ENCODE measurements at places on chromosomes 11 and 22. TPM values are rescaled to one million over a fixed set of nuclear protein-coding genes. Genes with fewer than 3 reads are reported as not detected.

GRCh38 chr11:10387206-10388083 lies 67.6 kb upstream of the AMPD3 start:
- H3K27me3 ChIP-seq, result no peaks in the 10 kb centered on the region
- no peaks in the 10 kb centered on the region for H3K36me3 ChIP-seq
- no peaks in the 10 kb centered on the region for H3K4me1 ChIP-seq
- no peak overlapping the region for H3K27ac ChIP-seq
- no peak for DNase-seq

RAB36 gene
- 2.1 TPM for total RNA-seq

GRCh38 chr11:19196432-19196831 lies 5.4 kb downstream of the CSRP3 start:
- no peaks in the 10 kb centered on the region for H3K36me3 ChIP-seq
- no peak for DNase-seq
- H3K4me1 ChIP-seq, result no peaks in the 10 kb centered on the region
- H3K27me3 ChIP-seq, result no peaks in the 10 kb centered on the region

DNA sequence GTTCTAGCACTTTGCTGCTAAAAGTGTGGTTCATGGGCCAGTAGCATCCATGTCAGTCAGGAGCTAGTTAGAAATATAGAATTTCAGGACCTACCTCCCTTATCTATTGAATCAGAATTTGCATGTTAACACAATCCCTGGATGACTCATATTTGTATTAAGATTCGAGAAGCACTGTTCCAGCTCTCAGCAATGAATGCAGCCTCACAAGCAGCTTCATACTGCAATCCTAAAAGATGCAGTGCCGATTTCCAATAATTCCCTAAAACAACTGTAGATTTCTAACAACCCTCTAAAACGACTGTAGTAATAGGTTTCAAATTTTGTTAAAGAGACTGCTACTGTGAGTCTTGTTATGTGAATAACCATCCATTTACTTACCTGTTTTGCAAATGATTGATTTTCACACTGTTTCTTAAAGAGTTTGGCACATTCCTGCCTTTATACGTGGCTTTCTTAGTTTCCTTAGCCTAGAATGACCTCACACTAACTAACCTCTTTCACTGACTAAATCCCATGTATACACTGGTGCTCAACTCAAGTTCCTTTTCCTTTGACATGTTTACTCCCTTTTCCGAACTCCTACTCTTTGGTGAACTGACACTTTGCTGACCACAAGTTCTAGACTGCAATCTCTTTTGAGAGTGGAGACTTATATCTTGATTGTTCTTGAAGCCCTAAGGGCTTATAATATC lies 511.8 kb downstream of the METTL15 start:
- no peaks in the 10 kb centered on the region for H3K27me3 ChIP-seq
- no peak for DNase-seq
- no peak overlapping the region for H3K27ac ChIP-seq
- no peak overlapping the region for H3K4me3 ChIP-seq

OVOL1 gene
- 5.6 TPM for total RNA-seq

- no peak overlapping the region for H3K27ac ChIP-seq
- H3K27me3 ChIP-seq, result peaks cover 14% of the 10 kb centered on the region
- no peaks in the 10 kb centered on the region for H3K4me1 ChIP-seq
- no peak for DNase-seq
- H3K4me3 ChIP-seq, result no peak overlapping the region
- H3K36me3 ChIP-seq, result no peaks in the 10 kb centered on the region
These were observed 421.8 kb downstream of the NTM start for GRCh38 chr11:131792243-131792642.
